Nucleus accumbens (tissue), 56 donors: ENCODE measurements at places on chromosomes 2 and 18.

DNA sequence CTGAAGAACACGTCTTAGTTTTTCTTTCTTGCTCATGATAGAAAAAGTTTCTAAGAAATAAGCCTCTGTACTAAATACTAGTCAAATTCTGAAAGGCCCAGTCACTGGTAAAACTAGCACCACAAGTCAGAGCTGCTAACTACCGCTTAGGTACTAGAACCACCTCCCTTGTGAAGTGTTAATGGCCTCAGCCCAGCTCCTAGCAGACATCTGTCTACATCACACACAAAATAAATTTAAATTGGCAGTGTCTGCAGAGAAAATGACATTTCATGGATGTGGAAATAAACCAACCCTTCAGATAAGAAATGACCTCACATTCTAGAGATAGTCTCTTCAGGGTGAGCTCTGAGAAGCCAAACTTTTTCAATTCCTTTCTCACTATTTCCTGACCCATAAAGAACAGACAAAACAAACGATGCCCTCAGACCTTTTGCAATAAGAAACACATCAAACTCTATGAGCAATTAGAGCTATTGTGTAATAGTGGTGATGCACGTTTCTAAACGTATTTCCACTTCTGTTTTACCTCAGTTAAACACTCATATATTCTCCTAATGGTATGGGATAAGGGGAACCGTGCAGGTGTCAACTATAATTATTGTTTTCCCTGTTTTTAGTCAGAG lies 70.3 kb upstream of the DSG1 start:
- no peak for DNase-seq

DNA sequence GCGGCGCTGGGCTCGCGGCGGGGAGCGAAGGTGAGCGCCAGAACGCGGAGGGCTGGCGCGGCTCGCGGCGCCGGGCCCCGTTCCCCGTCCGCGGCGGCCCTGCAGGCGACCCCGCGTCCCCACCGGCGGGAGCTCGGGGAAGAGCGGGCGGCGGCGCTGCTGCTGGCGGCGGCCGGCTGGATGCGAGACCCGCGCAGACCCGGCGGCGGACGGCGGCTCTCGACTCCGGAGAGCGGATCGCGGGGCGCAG lies 213 bp downstream of the DOK6 start:
- DNase-seq: no peak

GRCh38 chr18:38221476-38222100 lies 656.0 kb upstream of the CELF4 start:
- DNase-seq: no peak

GRCh38 chr18:63236921-63237846 lies 82.4 kb downstream of the BCL2 start:
- DNase-seq: no peak

DNA sequence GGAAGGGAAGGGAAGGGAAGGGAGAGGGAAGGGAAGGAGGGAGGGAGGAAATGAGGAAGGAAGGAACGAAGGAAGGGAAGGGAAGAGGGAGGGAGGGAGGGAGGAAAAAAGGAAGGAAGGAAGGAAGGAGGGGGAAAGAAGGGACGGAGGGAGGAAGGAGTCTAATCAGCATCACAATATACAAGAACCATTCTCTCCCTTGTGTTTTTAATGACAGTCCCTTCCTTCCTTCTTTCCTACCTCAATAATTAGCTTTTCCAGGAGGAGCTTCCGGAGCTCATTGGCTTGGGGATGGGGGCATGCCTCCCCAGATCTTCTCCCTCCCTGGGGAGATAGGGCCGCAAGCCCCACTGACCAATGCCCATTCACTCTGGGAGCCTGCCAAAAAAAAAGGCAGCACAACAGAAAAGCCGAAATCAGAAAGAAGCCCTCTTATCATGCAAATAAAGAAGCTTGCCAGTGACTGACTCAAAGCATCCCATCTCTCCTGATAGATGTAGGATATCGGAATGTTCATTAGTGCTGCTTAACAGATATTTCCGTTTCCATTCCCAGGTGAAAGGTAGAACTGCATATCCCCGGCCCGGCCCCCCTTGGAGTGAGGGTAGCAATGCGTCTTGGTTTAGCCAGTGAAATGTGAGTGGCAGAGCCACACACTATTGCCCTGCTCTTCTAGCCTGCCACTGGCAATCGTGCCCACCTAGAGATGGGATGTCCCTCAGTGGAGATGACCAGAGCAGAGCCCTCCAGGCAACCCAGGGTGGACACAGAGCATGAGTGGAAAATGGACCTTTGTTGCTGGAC lies 17.8 kb upstream of the SMAD7 start:
- no peak for DNase-seq

GRCh38 chr2:233386382-233387041 lies 32.2 kb downstream of the DGKD start:
- DNase-seq: no peak

DNA sequence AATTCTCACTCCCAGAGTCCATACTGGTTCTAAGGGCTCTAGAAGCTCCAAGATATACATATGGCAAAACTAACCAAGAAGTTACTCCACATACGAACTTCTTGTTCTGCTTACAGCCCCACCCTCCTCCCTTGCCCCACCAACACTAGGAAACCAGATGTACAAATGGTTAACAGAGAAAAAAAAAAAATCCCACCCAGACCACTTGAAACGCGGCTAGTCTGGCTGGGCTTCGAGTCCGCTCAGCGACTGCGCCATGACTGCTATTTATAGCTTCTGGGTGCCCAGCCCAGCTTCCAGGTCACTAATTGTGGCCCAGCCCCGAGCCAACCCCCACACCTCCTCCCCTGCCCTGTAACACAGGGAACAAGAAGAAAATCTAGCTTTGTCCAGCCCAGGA lies 47.0 kb upstream of the IHH start:
- DNase-seq: no peak

DNA sequence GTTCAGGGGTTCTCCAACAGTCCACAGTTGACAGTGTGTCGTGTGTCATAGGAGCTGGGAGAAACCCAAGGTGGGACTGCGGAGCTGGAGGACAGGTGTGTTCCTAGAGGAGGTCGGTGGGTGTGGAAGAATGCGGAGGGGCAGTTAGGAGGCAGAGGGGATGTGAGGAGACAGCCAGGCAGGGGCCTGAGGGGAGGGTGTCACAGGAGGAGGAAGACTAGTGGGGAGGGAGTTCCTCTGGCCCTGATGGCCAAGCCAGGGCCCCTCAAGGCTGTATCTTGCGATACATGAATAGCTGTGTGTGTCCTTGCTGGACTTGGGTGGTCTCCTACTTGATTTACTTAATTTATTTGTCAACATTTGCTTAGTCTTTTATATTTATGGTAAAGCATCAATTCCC lies 519.6 kb upstream of the HS6ST1 start:
- no peak for DNase-seq

DNA sequence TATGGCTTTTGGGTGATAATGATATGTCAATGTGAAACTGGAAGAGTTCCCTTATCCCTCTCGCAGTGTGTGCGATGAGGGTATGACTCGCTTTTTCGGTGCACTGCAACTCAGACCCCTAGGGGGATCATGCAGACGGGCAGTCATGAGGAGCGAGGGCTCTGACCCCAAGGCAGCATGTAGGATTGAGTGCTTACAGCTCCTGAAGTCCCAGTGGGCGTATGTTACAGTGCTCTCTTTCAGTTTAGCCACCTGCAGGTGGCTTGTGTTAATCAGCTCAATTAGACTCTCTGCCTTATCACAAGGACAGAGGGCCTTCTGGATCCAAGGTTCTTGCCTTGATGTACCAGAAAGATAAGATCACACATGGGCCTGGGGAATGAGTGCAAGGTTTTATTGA lies 1269.9 kb upstream of the GYPC start:
- no peak for DNase-seq

- DNase-seq: no peak
Observed at GRCh38 chr2:197170208-197170607, 140.4 kb downstream of the ANKRD44 start.

DNA sequence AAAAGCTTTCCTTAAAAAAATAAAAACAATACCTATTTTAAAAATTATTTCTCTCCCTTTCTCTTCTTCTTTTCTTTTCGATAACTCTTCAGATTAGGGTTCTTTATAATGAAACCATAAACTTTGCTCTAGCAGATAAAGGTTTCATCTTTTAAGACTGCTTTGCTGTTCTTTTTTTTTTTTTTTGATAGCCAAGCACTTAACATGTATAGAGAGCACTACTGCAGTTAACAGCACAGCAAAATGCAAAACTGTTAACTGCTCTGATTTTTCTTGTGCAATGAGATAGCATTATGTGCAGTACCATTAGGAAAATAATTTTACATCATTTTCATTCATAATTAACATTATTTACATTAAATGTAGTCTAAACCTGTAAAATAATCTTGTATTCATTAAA lies 36.3 kb downstream of the GALNT1 start:
- no peak for DNase-seq

- no peak for DNase-seq
Observed at GRCh38 chr2:174338147-174338605, 3.4 kb downstream of the SP9 start.

- no peak for DNase-seq
Observed at GRCh38 chr18:4638680-4639079, 183.6 kb upstream of the DLGAP1 start.

DNA sequence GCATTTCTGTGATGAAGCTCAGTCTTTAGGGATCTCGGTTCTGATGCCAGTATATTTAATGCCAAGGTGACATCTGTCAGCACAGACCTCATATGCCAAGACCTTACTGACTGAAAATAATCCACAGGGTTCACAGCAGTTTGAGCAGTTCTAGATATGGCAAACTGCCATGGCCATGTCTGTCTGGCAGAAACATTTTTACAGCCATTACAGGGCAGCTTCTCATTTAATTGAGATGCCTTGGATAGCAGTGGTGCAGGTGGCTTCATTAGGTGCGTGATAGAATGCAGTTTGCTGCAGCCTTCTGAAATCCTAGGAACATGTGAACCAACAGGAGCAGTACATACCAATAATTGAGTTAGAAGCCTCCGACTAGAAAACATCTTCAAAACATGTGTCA lies 510.6 kb downstream of the XIRP2 start:
- no peak for DNase-seq
